ENCODE measurements at places on chromosomes 6 and 20. TPM values are rescaled to one million over a fixed set of nuclear protein-coding genes. Genes with fewer than 3 reads are reported as not detected.

DNA sequence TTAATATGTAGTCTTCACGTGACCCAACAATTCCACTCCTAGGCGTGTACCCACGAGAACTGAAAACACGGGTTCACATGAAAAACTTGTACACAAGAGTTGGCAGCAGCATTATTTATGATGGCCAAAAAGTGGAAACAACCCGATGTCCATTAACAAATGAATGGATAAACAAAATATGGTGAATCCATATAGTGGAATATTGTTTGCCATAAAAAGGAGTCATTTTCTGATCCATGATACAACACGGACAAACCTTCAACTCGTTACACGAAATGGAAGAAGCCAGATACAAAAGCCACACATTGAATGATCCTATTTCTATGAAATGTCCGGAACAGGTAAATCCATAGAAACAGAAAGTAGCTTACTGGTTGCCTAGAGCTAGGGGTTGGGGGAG, 78.4 kb downstream of the BMP7 start:
- DNase-seq = no peak

GRCh38 chr6:157821342-157822033, 1.6 kb upstream of the SNX9 start:
- DNase-seq = no peak

DNA sequence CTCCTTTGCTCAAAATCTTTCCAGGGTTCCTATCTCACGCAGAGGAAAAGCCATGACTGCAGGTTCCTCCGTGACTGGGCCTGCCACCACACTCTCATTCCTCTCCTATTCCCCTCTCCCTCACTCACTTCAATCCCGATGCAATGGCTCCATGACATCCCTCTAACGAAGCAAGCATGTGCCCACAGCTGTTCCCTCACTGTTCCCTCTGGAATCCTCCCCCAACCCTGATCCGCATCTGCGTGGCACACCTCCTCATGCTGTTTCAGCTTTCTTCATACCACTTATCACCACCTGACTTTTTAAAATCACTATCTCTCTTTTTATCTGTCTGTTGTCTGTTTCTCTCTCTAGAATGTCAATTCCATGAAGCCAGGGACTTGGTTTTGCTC, 25.5 kb downstream of the ANGPT4 start:
- DNase-seq = no peak

The SDCBP2 gene
- polyA plus RNA-seq = 724 TPM

The COX4I2 gene
- polyA plus RNA-seq = 3.0 TPM

The POU5F1 gene
- polyA plus RNA-seq = not detected

The NRN1 gene
- 4.2 TPM for polyA plus RNA-seq

The EYS gene
- polyA plus RNA-seq = not detected

The ASXL1 gene
- 31.6 TPM for polyA plus RNA-seq

The FAM83B gene
- polyA plus RNA-seq = 3.5 TPM

Measured in sigmoid colon (tissue), 7 donors.